ENCODE measurements at places on chromosomes 1 and 21.

GRCh38 chr1:89884718-89885596 lies 64.1 kb downstream of the LRRC8D start:
- peak; percentile 69 for DNase-seq

- no peak for DNase-seq
Measured at GRCh38 chr1:224298346-224299330, 31.3 kb downstream of the NVL start.

GRCh38 chr1:212738330-212738729 lies 38.7 kb upstream of the BATF3 start:
- DNase-seq: no peak

- no peak for DNase-seq
Measured at GRCh38 chr1:166182281-166182680, 15.5 kb upstream of the FAM78B start.

GRCh38 chr1:66237722-66238479 lies 296.1 kb upstream of the SGIP1 start:
- no peak for DNase-seq

DNA sequence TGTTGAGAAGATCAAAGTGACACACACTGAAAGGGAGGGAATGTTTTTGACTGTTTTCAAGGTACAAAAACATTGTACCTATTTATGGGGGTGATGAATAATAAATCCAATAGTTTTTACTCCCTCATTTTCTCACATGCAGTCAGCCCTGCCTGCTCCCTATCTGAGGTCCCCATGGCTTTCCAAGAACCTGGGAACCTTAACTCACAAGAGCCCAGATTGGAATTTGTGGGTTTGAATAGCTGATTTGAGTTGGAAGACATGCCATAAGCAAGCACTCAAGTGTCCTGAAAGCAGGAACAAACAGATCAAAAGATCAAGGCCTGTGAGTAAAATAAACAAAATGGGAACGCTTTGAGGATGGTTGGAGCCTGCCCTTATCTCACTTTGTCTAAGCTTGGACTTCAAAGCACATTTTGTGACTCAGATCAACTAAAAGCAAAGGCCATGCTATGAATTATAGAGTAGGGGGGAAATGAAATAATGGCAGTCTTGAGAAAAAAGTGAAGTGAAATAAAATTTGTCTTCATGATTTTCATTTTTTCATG lies 136.6 kb downstream of the LYPLAL1 start:
- no peak for DNase-seq

DNA sequence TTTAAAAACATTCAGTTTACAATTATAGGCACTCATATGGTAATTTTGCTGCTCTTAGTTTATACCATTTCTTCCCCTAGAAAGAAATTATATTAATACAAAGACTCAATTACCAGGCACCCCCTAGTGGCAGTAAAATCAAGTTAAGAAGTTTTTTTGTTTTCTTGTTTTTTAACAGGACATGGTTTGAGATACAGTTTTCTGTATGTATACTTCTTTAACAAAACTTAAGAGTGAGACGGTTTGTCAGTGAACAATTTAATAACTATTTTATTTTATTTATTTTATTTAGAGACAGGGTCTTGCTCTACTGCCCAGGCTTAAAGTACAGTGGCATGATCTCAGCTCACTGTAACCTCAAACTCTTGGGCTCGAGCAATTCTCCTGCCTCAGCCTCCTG lies 224.6 kb downstream of the FAF1 start:
- DNase-seq: peak; percentile 28

- DNase-seq: no peak
Measured at GRCh38 chr1:18638835-18639364, 8.3 kb downstream of the PAX7 start.

DNA sequence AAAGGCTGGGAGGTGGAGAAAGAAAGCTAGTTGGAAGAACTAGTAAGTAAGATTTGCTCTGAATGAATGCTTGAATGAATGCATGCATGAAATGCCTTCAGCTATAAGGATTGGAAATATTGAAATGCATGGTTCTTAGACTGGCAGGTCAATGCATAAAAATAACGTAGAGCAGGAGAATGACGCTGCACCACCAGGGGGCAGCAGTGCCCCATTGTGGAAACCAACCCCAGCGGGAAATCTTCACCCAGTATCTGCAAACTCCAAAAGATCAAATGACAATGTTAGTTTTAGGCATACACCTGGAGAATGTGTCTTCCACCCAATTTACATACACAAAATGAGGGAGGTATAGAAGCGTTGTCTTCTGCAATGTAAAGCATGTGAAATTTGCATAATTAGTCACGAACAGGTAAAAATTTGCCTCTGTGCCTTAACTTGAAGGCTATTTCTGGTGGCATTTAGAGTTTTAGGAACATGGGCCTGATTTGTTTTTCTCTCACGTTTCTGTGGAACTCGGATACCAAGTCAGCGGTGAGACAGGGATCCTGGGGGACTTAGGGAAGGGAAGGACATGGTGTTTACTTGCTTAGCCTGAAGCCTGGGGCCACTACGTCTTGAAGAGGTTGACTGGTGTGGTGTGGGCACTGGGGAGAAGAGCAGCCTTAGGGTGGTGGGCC lies 78.6 kb downstream of the HHAT start:
- peak; percentile 64 for DNase-seq

DNA sequence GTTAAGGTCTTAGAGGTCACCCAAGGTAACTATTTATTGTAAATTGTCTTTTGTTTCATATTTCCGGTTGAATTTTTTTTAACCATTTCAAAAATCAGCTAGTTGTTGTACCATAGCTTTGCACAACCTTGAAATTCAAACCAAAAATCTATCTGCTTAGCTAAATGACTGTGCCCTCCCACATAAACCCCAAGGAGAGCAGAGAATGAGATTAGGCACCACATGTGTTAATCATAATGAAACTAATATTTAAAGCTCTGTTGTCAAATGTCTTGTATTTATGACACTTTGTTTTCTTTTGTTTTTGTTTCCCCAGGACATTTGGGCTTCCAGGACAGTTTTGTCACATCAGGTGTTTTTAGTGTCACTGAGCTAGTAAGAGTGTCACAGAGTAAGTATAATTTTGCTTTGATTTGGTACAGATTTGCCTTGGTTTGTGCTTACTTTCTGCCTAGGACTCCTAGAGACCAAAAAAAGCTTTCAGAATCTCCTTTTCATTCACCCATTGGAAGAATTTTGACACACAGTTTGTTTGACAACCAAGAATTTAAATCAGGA lies 249.9 kb downstream of the NFIA start:
- no peak for DNase-seq

DNA sequence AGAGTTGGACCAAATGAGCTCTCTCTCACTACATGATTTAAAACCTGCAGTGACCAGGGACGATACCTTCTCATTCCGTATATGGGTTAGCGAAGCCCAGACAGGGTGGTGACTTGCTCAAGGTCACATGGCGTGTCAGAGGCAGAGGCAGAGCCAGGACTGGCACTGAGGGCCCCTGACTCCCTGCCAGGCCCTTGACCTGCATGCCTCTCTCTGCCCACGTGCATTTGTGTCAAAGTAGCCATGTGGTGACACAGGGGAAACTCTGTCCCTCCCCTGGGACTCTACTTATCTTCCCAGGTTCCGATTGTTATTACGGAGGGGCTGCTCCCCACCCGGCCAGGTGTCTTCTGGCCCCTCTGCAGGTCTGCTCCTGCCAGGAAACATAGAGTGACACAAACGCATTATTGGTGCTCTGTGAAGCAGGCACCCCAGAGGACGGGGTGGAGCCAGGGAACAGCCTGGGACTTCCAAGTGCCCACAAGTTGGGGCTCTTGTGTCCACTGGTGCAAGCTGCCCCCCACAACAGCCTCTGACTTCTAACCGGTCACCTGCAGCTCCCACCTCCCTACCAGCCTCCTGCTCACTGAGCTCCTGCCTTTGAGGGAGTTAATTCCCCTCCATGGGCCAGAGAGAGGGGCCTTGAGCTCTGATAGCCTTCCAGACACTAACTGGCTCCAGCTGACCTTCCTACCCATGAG lies 7.3 kb upstream of the TINAGL1 start:
- no peak for DNase-seq

GRCh38 chr1:243411472-243411871 lies 155.6 kb downstream of the SDCCAG8 start:
- no peak for DNase-seq

DNA sequence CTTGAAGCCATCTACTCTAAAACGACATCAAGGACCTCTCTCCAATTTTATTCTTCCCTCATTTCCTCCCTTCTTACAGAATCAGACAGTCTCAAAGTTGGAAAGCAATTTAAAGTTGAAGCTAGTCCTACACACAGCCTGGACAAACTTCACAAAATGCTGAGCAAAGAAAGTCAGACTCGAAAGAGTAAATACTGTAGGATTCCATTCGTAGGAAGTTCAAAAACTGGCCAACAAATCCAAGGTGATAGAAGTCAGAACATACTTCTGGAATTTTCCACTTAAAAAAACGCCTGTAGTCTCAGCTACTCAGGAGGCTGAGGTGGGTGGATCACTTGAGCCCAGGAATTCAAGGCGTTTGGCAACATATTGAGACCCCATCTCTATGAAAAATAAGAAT lies 19.6 kb downstream of the SYF2 start:
- no peak for DNase-seq

DNA sequence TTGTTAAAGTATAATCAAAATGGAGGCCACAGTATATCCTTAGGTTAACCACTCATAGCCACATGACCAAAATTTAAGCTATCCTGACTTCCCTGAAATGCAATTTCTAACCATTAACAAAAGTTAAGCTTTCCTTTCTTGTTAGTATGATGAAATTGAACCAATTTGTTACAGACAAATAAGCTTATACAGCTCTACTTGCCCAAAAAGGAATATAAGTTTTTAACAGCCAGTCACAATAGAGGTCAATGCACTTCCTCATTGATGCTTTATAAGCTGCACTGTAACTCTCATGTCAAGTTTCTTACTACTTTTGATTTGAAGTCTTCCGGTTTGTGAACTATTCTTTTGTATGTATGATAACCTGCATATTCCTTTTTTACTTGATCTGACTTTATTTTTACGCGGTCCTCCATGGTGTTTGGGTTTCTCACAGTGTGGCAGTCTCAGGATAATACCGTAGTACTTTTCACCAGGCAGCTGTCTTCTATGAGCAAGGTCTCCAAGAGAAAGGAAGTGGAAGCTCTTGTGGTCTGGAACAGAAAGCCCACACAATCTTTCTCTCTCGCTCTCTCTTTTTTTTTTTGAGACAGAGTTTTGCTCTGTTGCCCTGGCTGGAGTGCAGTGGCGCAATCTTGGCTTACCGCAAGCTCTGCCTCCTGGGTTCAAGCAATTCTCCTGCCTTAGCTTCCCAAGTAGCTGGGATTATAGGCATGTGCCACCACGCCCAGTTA lies 331.6 kb downstream of the SRGAP2C start:
- DNase-seq: no peak

DNA sequence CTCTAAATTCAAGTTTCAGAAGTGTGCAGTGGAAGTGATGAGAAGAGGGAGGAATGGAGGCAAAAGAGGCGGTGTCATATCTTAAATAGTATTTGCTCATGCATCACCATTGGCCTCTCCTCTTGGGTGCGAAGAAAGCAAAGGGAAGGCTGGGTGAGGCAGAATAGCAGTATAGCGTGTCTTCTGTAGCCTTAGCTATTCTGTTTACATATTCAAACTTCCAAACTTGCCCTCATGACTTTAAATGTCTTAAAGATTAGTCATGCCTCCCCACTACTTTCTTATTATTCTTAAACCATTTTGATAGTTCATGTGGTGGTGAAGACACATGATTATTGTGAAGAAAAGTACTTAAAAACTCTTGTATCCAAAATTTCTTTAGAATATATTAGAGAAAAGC lies 104.6 kb upstream of the TENT5C start:
- DNase-seq: peak; percentile 71

- no peak for DNase-seq
Measured at GRCh38 chr1:54054438-54054749, 986 bp downstream of the TCEANC2 start.

DNA sequence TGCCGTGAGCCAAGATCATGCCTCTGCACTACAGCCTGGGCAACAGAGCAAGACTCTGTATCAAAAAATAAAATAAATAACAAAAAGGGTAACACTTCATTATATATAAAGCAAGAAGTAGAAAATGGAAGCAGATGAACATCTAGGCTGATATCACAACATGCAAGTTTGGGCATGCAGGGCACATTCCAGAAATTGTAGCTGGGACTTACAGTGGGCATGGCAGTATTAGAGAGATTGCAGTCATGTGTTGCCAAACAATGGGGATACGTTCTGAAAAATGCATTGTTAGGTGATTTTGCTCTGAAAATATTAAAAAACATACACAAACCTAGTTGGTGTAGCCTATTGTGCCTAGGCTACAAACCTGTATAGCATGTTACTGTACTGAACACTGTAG lies 441.0 kb upstream of the PRMT6 start:
- no peak for DNase-seq

DNA sequence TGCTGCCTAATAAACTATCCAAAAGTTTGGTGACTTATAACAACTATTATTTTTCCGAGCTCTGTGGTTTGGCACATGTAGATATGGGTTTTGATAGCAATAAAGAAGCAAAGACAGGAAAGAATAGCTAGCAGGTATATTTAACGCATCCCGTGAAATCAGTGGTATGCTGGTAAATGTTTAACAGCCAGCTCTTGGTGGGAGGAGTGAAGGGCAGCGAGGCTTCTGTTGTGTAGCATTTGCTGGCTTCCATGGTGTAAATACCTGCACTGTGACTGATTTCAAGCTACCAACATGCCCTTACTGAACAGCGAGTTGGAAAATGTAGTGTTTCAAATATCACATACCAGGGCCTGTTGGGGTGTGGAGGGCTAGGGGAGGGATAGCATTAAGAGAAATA lies 291.0 kb downstream of the PRDM2 start:
- no peak for DNase-seq

DNA sequence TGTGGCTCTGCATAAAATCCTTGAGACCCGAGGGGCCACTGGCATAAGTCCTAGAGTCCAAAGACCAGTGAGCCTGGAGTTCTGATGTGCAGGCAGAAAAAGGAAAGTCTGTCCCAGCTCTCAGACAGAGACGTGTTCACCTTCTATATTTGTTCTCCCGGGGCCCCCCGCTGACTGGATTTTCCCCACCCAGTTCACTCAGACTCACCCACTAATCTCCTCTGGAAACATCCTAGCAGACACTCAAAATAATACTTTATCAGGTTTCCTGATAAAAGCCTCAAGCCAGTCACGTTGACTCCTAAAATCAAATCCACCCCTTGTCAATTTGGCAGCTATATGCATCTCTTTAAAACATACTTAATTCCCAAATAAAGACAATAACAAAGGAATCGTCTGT lies 1084.2 kb upstream of the NCAM2 start:
- no peak for DNase-seq

GRCh38 chr1:112866151-112866550 lies 89.8 kb downstream of the SLC16A1 start:
- peak; percentile 63 for DNase-seq

GRCh38 chr1:221035662-221036153 lies 156.5 kb downstream of the HLX start:
- peak; percentile 61 for DNase-seq

GRCh38 chr1:83637586-83637985 lies 361.3 kb downstream of the TTLL7 start:
- no peak for DNase-seq

- no peak for DNase-seq
Measured at GRCh38 chr1:51724797-51725196, 107.9 kb downstream of the OSBPL9 start.

DNA sequence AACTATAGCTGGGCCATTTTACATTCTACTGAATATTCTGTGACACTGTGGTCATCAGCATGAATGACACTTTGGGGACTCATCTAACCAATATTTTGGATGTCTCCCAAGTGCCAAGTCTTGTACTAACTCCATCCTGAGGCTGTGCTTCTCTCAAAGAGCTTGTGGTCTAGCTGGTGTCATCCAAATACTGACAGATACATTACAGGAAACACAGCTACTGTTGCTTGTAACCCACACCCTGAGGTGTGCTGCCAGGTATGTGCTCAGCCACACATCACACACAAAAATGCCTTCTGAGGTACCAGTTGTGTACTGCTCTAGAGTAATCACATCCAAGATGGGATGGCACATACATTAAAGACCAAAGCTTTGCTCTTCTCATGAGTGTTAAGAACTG lies 81.6 kb downstream of the ST6GALNAC5 start:
- no peak for DNase-seq
